ENCODE measurements at places on chromosomes 13 and 19.
A peak's percentile ranks its signal among the peaks of the same experiment; 100 is the strongest.

DNA sequence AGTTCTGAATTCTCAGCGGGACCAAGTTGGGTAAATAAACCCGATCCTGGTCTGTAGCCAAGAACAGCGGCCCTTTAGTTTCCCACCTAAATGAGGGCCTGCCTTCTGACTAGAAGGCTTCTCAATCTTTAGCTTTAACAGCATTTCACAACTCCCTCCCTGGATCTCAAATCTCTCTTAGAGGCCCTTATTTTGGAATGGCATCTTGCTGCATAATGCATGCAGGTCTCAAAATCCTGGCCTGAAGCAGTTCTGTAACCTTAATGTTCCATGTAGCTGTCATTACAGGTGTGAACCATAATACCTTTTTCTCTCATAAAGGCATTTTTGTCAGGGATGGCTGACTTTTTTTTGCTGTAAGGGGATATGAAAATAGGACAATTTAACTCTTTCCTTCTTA is 29.5 kb downstream of the ZNF90 start:
- no peak for DNase-seq

GRCh38 chr19:29724746-29725145 is 9.7 kb upstream of the C19orf12 start:
- no peak for DNase-seq

DNA sequence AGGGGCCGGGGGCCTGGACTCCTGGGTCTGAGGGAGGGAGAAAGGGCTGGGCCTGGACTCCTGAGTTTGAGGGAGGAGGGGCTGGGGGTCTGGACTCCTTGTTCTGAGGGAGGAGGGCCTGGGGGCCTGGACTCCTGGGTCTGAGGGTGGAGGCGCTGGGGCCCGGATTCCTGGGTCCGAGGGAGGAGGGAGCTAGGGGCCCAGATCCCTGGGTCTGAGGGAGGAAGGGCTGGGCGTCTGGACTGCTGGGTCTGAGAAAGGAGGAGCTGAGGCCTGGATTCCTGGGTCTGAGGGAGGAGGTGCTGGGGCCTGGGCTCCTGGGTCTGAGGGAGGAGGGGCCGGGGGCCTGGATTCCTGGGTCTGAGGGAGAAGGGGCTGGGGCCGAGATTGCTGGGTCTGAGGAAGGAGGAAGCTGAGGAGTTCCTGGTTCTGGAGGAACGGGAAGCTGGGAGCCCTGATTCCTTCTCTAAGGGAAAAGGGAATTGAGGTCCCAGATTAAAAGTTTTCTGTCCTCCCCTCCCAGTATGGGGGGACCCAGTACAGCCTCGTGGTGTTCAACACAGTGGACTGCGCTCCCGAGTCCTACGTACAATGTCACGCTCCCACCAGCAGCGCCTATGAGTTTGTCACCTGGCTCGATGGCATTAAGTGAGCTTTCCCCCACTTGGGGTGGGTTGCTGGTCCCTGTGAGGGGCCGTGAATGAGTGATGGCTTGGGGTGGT is 721 bp downstream of the MED25 start:
- DNase-seq = no peak

GRCh38 chr13:78852709-78853108 is 193.8 kb upstream of the OBI1 start:
- no peak for DNase-seq

DNA sequence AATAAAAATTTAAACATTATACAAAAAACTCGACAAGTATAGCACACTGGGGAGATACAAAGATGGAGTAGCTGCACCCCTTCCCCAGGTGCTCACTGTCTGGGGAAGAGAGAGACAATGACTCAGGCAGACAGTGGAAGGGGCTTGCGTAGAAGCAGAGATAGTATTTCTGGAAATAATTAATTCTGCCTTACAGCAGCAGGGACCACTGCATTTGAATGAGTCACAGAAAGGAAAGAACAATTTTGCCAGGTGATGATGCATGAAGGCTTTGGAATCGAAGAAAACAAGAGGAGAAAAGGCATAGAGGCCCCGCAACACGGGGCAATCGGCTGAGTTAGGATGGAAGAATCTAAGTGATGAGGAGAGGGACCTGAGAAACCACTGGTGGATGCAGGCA is 447.4 kb downstream of the EFNB2 start:
- no peak for DNase-seq

- no peak for DNase-seq
Observed at GRCh38 chr13:44819245-44819644, 170.0 kb downstream of the NUFIP1 start.

DNA sequence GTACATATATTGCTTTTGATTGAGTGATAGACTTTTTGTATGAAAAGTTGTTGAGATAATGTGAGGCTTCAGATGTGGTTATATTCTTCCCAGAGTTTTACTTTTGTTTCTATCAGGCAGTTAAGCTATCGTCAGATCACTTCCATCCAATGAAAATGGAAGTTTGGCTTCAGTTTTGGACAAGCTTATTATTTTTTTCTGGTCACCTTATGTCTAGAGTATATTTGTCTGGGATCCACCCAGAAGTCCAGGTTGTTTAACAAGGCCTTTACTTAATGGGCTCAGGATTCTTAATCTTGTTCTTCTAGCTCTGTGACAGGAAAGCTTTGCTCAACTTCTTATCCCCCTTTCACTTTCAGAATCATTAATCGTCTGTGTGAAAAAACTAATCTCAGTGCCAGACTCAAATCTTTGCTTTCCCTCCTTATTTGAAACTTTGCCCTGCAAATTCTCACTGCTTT is 150.9 kb downstream of the PDS5B start:
- DNase-seq = peak; percentile 41

DNA sequence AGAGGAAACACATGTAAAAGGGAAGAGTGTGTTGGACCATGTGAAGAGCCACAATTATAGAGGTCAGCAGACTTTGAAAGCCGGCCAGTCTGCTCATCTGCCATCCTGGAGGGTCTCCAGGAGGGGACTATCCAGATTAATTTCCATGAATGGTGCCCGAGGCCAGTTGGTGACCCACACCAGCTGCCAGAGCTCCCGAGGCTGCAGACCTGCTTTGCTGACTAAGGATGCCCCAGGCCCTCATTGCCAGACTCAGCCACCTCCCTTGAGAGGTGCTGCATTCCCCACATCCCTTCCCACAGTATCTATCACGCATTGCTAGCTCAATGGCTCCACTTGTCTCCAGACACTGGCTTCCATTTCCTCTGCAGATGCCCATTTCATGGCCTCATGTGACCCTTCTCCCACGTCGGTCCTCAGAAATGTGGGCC is 110.3 kb downstream of the NALCN start:
- no peak for DNase-seq

DNA sequence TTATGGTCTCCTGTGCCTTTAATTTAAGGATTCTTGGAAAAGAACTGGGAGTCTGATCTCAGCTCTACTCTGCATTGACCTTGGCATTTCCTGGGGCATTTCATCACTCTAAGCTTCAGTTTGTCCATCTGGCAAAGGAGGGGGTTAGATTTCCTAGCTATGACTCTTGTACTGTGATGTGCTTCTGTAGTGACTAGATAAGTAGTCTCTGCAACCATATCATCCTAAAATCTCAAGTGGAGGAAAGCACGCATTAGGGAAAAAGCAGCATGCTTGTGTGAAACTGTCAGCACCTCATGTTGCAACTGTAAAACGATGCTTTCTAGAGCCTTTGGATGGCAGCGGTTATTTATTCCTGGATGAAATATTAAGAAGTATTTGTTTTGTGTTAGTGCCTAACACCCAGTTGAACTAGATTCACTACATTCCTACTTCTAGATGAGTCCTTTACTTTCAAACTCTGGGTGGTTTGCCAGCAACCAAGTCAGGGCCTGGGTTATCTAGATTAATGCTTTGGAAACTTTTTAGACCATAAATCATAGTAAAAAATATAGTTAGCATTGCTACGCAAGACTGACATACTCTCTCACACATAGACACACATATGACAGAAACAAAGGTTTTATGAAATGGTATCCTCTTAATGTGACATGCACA is 6.8 kb downstream of the WDFY2 start:
- peak; percentile 44 for DNase-seq

- no peak for DNase-seq
Observed at GRCh38 chr19:4178990-4179389, 3.4 kb downstream of the SIRT6 start.

DNA sequence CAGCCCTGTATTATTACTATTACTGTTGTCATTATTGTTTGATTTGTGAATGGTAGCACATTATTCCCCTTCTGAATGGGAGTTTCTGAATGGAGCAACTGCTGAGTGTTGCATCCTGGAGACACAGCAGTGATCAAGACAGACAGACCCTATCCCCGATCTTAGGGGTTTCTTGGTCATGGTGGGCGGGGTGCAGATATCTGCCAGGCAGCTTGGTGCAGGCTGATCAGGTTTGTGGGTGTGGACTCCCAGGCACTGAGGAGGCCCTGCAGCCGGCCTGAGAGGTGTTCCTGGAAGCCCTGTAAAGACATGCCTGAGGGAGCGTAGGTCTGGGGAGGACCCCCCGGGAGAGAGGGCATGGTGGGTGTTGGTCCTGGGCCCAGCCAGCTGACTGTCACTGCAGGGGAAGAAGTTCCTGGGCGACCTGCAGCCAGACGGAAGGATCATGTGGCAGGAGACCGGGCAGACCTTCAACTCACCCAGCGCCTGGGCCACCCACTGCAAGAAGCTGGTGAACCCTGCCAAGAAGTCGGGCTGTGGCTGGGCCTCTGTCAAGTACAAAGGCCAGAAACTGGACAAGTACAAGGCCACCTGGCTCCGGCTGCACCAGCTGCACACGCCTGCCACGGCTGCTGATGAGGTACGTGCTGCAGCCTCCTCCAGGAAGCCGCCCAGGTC is 2.1 kb downstream of the MPND start:
- DNase-seq = no peak

DNA sequence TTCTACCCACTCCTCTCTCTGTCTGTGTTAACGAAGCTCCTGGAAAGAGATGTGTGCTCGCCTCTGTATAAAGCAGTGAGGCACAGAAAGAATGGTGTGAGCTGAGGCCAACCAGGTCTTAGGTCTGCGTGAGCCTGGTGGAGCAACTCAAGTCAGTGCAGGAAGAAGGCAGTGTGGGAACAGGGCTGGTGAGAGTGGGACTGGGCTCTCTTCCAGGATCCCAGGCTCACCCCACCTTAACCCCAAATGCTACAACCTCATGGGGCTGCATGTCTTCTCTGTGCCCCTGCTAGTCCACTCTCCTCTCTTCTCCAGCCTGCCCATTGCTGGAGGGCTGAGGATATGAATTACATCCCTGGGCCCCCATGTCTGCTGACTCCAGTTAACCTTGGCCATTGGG is 127.4 kb downstream of the DCT start:
- no peak for DNase-seq

- DNase-seq = peak; percentile 25
Observed at GRCh38 chr13:42333613-42334328, 61.8 kb downstream of the AKAP11 start.

DNA sequence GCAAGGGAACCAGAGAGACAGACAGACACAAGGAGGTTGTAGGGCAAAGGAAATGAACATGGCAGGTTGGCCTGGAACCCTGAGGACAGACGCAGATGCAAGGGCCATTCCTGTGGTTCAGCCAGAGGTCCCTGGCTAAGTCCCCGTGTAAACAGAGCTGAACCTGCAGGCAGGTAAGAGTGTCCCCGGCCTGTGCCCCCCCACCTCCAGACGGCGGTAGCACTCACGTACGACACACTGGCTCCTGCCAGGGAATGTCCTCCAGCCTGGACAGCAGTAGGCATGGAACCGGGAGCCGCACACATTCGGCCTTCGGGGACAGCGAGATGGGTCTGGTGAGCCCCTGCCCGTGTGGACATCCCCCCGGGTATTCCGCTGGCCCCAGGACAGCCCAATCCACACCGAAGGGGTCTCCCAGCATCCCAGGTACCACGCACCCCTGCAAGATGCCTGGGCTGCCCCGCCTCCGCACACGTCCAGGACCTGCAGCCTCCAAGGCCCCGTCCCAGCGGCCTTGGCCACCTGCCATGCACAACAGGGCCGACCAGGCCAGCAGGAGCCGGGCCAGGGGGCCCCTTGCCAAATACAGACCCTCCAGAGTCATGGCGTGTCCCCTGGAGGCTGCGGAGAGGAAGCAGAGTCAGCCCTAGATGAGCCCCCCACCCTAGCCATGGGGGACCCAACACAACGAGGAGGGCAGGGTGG is 2.4 kb downstream of the FBN3 start:
- no peak for DNase-seq

DNA sequence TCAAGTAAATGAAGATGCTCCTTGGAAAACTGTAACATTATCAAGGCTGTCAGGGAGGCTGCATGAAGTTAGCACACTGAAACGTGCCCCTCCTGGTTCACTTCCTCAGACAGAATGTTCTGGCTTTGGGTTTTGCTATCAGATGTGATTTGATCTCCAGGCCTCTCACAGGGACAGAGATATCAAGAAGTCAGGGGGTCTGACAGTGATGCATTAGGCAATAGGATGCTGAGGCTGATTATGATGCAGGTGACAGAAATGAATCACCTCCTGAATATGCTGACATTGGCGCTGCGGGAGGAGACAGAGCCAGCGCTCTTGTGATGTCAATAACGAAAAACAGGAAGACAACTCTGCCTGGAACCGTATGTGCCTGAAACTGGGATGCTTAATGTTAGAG is 278.5 kb downstream of the DCT start:
- DNase-seq = no peak

DNA sequence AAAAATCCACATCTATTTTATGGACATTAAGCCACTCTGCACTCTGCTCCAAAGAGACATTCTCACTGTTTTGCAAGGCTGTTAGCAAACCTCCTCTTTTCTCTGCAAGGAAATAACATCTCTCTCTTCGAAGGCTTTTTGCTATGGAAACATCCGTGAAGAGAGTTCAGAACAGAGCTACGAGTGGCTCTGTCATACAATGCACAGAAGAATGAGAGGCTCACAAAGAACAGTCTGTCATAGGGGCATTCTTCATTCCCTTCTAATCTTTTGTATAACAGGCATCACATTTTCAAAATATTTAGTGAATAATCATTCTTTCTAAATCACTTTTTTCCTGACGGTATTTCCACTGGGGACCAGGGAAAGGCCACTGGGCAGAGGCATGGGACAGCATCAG is 346.1 kb downstream of the IRS2 start:
- DNase-seq = no peak

DNA sequence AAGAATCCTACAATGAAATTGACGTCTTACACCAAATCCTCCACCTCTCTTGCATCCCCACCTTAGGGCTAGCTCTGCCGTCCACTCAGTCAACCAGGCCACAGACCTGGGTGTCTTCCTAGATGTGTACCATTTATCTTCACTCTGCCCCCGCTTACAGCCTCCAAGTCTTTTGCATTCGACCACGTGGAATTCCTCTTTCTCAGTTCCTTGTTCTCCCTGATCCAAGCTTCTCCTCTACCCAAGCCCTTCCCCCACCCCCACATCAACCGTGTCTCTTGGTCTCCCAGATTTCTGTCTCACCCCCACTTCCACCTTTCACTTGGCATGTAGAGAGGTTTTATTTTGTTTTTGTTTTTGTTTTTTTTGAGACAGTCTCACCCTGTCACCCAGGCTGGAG is 1.2 kb upstream of the DMWD start:
- no peak for DNase-seq

GRCh38 chr13:114005206-114005724 is 31.4 kb upstream of the C13orf46 start:
- no peak for DNase-seq

GRCh38 chr13:113122550-113123225 is at the start of gene F10:
Gene F10, plus strand, starts transcription at chr13:113122799. Its CDS starts 57 bp downstream, at chr13:113122856.
- DNase-seq = no peak

GRCh38 chr13:51292000-51292565 is 47.4 kb upstream of the SERPINE3 start:
- no peak for DNase-seq
